BJ (cell line): ENCODE measurements at places on chromosomes 13 and 19.

- no peak for DNase-seq
Measured at GRCh38 chr19:12756150-12756883, 4.7 kb downstream of the BEST2 start.

GRCh38 chr13:54486421-54487166 lies 1458.0 kb downstream of the OLFM4 start:
- no peak for DNase-seq

DNA sequence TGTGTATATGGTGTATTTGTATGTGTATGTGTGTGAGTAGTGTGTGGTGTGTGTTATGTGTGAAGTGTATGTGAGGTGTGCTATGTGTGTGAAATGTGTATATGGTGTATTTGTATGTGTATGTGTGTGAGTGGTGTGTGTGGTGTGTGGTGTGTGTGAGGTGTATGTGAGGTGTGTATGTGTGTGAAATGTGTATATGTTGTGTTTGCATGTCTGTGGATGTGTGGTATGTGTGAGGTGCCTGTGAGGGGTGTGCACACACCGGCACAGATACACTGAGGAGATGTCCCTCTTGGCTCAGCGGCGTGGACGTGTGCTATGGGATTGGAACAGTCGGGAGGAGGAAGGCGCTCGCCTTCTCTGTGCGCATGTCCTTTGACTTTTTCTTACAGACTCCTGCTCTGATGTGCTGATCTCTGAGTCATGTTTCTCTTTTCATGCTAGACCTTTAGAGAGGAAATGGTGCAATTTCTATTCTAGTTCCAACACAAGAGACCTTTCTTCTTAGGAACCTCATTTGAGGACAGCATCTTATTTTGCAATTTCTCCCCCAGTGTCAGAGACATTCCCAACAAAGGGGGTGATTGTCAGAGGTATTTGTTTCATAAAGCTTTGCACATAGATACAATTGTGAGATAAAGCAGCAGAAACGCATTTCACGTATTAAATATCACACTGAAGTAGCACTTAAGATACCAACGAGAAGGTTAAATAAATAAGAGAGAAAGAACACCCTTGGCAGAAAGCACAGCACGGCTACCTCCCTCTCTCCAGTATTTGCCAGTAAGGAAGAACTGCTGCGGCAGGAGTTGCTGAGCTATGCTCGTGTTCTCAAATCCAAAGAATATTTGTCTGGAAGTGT lies 11.3 kb upstream of the TNFRSF19 start:
- no peak for DNase-seq

- DNase-seq: no peak
Measured at GRCh38 chr13:97826421-97827012, 127.0 kb upstream of the IPO5 start.

- no peak for DNase-seq
Measured at GRCh38 chr19:18789883-18790565, 1.1 kb downstream of the COMP start.

- DNase-seq: no peak
Measured at GRCh38 chr19:23810496-23810895, 51.8 kb upstream of the ZNF681 start.
